ENCODE measurements at places on chromosomes 5 and 9. TPM values are rescaled to one million over a fixed set of nuclear protein-coding genes. Genes with fewer than 3 reads are reported as not detected.

C5orf52 gene
- not detected for total RNA-seq

DNA sequence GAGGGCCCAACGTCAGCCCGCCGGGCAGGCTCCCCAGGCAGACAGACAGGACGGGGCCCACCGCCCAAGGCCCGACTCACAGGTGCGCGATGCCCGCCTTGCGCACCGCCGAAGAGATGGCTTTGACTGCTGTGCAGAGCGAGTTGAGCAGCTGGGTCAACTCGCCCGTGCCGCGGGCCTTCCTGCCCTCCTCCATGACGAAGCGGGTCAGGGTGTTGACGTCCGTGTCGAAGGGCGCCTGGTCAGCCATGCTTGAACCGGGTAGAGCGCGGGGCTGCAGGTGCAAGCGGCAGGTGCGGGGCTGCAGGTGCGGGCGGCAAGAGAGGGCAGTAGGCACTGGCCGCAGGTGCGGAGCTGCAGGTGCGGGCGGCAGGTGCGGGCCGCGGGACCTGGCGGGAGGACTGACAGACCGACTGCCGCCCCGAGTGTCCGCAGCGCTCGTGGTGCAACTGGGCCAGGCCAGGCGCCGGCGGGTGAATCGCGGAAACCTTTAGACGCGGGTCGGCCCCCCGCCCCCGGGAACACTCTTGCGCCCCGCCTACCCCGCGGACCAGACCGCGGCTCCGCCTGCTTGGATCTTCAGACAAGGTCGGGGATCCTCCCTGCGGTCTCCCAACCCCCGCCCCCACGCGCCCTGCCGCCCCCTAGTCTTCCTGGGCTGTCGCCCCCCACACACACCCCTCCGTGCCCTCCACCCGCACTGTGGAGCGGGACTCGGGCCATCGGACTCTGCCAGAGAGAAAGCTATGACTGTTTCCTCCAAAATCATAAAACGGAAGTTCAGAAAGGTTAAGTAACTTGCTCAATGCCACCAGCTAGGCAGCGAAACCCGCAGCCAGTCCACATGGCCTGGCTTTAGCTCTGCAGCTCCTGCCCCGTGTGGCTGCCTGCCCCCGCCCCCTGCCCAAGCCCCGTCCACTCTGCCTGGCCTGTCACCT lies at the start of gene FBP1:
Gene FBP1 (minus strand): TSS at position 458 of the 938 bp plus-strand sequence. CDS start 208 bp downstream, at position 250.
- no peak for DNase-seq

DNA sequence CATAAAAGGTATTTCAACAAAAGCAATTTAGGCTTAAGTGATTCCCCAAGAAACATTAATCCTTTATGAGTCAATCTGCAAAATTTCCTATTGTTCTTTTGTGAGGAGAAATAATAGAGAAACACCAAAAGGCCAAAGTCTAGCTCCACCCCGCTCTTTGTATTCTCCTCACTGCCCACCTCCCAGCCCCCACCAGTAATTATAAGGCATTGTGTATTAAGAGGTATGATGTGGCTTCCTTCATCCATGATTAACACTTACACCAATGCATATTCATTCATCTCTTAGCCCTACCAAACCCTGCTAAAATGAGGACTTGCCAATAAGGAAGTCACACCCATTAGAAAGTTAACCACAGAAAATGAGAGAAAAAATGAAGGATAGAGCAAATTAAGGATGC lies 105.3 kb upstream of the SPATA31D4 start:
- DNase-seq, result no peak

RIGI gene
- 11.1 TPM for total RNA-seq

- DNase-seq, result no peak
Observed at GRCh38 chr5:19855931-19856330, 132.1 kb downstream of the CDH18 start.

LHX3 gene
- not detected for total RNA-seq

DNA sequence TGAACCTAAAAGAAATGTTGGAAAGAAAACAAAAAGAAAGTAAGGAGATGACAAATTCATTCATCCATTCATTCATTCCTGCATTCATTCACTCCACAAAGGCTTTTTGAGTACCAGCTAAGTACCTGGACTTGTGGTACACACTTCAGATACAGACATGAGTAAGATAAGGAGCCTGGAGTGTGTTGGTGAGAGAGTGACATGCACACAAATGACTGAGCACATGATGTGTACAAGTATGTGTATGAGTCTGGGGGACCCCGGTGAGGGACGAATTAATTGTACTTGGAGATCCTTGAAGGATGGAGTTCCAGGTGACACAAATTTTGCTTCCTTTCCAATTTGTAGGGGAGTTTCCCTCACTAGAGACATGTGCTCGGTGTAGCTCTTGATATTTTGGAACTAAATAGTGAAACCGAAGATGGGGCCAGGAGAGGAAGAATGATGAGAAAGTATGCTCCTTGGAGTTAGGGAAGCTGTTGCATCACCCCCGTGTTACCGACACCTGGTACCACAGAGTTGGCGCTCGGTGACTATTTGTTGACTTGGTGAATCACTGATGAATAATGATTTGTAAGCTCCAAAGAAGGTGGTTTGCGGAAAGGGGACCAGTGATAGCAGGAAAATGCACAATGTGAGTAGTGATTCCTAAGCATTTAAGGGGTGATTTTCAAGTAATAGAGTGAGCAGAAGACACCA lies 509.8 kb downstream of the CCDC171 start:
- peak; percentile 59 for DNase-seq

DNA sequence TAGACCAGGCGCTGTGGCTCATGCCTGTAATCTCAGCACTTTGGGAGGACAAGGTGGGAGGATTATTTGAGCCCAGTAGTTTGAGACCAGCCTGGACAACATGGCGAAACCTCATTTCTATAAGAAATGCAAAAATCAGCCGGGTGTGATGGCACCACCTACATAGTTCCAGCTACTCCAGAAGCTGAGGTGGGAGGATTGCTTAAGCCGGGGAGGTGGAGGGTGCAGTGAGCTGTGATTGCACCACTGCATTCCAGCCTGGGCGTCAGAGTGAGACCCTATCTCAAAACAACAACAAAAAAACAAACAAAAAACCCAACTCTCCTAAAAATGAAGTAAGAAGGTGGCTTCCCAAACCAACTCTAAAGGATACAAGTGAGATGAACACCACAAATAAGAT lies 23.0 kb downstream of the IARS1 start:
- DNase-seq, result no peak

MCIDAS gene
- not detected for total RNA-seq

GRIA1 gene
- not detected for total RNA-seq

PCDH1 gene
- total RNA-seq, result 6.2 TPM

NR6A1 gene
- 0.22 TPM for total RNA-seq

- no peak for DNase-seq
Observed at GRCh38 chr5:79837761-79838551, 148.3 kb downstream of the CMYA5 start.

GAPT gene
- total RNA-seq, result not detected

- DNase-seq, result no peak
Observed at GRCh38 chr9:82148901-82149461, 160.4 kb downstream of the SPATA31D1 start.

DNA sequence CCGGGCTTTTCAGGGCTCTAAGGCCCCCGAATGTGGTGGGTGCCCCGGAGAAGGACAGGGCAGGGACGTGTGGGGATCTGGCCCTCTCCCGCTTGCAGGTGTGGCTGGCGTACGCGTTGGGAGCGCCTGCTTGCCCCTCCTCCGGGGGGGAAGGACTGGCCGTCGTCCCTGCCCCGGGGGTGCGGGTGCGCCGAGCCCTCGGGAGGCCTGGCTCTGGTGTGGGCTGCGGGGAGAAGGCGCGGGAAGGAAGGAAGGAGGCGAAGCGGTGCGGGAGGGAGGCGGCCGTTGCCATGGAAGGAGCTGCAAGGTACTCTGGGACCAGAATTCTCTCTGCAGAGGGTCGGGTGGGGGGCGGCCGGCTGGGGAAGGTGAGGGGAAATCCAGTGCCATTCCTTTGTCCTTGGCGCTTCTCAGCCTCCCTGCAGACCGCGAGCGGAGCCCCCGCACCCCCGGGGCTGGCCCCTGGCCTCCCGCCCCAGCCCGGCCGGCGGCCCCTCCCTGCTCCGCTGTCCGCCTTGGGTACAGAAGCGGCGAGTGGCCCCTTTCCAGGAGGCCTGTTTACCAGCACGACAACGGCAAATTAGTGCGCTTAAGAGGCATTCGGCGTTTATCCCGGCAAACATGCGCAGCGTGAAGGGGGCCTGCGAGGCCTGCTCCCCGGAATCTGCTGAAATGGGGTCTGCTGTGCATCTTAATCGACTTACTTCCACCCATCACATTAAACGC lies 67.1 kb upstream of the UNC5A start:
- no peak for DNase-seq

NDST1 gene
- total RNA-seq, result 27.5 TPM

DNA sequence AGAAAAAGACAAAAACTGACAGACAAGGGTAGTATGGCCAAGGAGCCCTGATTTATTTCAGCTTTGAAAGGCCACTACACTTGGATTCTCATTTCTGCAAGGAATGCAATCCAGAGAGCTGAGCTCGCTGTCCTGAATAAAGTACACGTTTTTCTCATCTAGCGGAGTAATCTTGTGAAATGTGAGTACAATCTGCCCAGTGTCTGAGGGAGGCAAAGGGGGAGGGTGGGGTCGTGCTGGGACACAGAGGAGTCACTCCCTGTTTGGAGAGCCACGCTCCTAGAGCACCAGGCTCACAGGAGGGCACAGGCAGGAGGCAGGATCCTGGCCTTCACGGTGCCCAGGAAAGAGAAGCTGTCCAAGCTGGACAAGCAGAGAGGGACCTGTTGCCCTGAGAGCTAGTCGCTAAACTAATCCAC lies 51.0 kb upstream of the IFNK start:
- DNase-seq, result no peak

MUSK gene
- not detected for total RNA-seq

GRCh38 chr5:72503888-72504491 lies 3.2 kb downstream of the ZNF366 start:
- DNase-seq, result peak; percentile 81

DNA sequence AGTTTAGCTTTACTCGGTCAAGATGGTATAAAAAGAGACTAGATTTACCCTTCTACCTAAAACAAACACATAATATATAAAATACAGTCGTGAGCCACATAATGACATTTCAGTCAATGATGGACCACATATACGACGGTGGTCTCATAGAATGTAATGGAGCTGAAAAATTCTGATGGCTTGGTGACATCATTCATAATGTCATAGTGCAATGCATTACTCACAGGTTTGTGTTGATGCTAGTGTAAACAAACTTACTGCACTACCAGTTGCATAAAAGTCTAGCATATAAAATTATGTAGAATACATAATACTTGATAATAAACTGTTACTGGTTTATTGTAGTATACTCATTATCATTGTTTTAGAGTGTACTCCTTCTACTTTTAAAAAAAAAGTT lies 115.9 kb upstream of the GDNF start:
- no peak for DNase-seq

DNA sequence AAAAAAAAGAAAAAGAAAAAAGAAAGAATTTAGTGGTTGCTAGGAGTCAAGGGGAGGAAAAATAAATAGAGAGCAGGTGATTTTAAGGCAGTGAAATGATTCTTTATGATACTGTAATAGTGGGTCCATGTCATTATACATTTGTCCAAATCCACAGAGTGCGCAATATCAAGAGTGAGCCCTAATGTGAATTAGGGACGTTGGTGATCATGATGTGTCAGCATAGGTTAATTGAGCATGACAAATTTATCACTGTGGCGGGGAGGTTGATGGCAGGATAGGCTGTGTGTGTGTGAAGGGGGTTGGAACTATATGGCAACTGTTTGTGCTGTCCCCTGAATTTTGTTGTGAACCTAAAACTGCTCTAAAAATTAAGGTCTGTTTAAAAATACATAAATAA lies 357.8 kb downstream of the ICE1 start:
- DNase-seq, result no peak

DNA sequence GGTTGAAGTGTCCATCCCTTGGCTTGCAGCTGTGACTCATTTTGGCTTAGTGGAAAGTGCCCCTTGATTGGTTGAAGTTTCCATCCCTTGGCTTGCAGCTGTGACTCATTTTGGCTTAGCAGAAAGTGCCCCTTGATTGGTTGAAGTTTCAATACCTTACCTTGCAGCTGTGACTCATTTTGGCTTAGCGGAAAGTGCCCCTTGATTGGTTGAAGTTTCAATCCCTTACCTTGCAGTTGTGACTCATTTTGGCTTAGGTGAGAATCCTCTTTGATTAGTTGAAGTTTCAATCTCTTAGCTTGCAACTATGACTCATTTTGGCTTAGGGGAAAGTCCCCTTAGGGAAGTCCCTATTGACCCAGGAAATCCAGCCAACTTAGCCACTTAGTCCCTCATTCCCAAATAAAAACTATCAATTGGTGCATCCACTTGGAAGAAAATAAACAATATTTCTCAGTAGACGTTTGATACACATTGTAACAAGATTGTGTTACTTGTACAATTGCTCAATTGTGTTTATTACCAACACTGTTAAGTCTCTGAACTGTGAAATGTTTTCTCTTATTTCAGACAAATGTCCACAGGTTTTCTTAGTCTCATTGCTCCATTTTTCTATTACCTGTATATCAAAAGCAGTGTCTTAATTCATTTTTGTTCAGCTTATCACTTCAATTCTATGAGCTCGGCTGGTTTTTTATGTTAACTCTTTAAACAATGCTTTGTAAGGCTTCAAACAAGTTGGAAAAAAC lies 2308.8 kb upstream of the ACO1 start:
- no peak for DNase-seq

DNA sequence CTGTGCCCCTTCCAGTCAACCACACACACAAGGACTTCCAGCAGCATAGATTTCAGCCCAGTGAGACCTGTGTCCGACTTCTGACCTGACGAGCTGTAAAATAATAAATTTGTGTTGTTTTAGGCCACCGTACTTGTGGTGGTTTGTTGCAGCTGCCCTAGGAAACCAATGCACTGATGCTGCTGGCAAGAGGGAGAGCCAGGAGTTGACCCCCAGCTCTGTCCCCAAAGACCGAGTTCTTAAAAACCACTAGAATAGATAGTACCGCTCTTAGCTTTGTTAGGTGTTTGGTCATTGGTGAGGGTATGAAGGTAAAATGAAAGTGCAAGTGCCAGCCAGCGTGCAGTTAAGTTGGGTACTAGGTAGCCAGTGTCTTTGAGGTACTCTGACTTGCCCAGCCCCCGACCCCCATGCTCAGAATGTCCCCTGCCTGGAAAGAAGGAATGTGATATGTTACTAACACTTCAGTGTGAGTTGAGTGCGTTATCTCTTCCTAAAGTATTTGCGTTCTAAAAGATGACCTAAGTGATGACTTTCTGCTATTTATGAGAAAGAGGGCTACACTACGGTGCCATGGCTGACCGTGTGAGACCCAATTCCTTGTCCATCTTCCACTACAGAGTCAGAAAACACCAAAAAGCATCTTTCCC lies 185.6 kb downstream of the AOPEP start:
- no peak for DNase-seq
